ENCODE measurements at places on chromosomes 6 and 20.

DNA sequence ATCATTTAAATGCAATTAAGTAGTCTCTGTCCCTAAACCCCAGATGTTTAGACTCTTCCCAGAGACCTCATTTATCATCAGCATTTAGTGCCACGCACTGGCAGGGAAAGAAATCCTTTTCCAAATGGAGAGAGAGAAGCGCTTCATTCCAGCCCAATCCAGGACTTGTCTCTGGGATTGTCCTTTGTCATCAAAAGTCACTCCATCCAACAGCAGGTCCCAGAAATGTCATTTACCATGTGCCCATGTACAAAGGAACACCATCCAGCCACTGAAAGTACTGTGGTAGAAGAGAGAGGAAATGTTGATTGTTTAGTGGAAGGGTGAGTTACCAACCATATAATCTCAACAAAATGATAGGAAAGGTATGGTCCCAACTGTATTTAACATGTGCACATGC is 66.9 kb upstream of the SMIM28 start:
- DNase-seq: no peak

DNA sequence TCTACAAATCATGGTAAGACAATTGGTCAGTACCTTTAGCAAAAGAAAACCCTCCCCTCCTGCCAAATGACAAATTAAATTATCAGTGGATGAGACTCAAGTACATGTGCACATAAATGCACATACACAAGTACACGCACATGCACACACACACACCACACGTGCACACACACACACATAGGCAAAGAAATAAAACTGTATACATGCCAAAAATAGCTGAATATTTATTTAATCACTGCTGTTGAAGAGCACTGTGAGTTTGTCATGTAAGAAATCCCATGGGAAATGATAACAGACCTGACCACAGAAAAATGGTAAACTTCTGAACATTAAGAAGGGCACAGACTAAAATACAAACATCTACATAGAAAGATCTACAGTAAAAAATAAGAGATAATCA is 46.6 kb upstream of the TNFAIP3 start:
- no peak for DNase-seq

DNA sequence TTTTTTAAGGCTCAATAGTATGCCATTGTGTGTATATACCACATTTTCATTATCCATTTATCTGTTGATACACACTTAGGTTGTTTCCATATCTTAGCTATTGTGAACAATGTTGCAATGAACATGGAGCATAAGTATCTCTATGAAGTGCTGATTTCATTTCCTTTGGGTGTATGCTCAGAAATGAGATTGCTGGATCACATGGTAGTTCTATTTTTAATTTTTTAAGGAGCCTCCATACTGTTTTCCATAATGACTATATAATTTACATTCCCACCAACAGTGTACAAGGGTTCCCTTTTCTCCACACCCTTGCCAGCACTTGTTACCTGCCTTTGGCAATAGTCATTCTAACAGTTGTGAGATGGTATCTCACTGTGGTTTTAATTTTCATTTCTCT is 15.1 kb upstream of the HLA-DOA start:
- no peak for DNase-seq

DNA sequence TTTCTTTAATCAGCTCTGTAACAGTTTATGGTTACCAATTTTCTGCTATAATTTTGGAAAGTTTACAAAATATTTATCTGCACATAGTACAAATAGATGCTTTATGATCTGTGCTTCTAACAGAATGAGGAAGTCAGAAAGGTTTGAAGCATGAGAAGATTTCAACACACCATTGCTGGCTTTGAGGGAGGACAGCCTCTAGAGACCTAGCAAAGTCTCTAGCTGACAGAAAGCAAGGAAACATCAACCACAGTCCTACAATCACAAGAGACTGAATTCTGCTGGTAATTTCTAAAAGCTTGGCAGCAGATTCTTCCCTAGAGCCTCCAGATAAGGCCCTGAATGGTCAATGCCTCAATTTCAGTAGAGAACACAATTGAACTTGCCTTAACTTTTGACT is 750.8 kb upstream of the SLC35B3 start:
- DNase-seq: no peak

DNA sequence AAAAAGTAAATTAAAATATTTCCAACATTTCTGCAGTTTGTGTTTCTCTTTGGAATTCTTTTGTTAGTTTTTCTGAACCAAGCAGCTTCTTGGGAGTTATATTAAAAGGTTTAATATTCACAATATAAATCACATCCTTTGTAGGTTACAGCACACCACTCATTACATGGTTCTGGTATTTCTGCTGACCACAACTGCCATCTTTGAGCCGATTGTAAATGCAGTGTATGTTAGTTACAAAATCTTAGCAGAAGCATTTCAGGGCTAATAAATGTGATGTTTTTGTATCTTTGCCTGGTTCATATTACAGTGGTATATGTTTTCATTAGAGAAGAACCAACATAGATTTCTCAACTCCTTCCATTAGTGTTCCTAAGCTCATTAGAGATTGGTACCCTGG is 19.1 kb upstream of the TSHZ2 start:
- DNase-seq: no peak

- DNase-seq: no peak
Observed at GRCh38 chr6:140671926-140672325, 1297.5 kb upstream of the CITED2 start.

DNA sequence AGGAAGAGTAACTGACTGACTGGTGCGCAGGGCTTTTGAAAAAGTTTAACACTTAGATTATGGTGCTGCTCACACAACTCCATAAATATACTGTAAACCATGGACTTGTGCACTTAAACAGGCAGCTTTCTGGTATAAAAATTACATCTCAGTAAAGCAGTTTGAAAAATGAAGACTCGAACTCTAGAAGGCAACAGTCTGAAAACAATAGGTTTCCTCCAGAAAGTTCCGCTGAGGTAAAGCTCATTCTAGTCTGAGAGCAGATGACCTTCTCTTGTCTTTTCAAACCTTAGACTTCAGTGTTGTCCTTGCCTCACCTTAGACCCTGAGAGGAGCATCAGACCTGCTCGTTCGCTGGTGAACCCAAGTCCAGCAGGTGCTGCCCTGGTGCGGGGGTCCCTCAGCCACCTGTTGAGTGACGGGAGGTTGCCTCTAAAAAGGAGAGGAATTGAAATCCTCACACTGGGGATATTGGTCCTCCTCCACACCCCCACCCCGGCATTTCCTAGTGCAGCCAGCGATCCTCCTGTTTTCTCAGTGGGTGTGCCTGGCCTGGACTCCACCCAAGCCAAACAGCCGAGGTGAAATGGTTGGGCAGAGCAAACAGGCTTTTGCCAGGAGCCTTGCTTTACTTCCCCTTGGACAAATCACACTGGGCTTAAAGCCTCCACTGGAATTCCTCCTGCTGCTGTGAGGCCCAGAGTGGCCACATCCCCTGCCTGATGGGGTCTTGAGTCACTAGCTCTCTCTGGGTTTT is 14.7 kb upstream of the PYGB start:
- peak; percentile 55 for DNase-seq

DNA sequence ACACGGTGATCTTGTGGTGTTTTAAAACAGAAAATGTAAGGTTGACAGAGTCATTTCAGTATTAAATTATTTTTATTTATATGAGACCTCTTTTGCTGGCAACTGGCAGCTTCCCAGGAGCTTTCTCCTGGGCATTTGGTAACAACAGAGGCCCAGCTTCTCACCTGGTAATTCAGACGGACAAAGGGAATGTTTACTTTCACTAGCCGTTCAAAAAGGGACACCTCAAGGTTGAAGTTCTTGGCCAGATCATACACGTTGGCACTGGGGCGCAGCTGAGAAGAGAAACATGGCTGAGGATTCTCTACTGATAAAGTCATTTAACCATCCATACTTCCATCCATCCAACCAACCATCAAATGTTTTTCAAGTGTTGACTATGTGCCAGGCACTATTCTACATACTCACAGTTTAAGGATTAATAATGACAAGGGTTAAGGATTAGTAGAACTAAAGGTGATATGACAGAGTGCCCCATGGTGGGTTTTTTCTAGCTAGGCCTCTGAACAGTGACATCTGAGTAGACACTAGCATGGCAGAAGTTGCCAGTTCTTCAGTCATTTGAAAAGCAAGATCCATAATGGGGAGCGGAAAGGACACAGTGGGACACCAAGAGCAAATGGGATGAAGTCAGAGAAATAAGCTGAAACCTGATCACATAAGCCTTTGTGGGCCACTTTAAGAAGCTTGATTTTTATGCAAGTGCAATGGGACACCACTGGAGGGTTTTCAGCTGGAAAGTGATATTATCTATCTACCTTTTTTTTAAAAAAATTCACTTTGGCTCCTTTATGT is 25.1 kb downstream of the ZNFX1 start:
- peak; percentile 10 for DNase-seq

GRCh38 chr6:437037-437392 is 45.5 kb downstream of the IRF4 start:
- DNase-seq: no peak

DNA sequence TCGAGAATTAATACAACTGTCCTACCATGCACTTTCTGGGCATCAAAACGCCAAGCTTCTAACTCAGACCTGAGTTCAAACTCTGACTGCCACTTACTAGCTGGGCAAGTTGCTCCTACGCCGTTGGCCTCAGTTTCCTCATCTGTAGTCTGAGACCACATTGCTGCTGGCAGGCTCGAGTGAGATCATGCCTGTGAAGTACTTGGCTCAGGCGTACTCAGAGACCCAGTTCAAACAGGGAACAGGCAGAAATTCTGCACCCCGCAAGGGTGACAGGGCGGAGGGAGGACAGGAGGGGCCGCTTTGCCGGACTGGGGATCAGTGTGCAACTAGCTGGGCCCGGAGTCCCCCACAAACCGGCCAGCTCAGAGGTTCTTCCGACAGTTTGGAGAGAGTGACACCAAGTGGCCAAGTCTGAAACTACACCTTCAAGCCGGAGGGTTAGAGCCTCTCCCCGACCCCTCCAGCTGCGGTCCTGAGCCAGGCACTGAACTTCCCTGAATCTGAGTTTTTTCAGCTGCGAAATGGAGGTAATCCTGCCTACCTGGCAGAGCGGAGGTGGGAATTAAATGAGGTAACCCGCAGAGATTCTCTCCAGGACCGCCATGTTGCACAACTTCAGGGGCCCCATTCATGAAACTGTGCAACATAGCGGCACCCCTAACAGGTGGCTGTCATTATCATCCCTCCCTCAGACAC is 46.0 kb upstream of the PTPN1 start:
- peak; percentile 54 for DNase-seq

DNA sequence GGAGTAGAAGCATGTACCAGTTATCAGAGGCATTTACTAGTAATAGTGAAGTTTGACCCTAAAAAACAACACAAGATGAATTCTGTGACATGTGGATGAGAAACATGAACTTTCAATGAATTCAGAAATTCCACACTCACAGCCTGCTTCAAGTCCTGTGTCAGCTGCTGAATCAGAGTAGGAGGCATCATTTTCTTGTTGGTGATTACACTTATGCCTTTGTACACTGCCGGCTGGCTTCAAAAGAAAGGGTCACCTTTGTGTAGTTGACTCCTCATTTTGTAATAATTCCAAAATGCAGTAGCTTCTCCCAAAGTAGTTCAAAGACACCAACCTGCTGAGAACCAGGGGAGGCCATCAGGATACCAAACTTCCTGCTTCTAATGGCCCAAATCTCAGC is 165.5 kb downstream of the BACH2 start:
- no peak for DNase-seq

DNA sequence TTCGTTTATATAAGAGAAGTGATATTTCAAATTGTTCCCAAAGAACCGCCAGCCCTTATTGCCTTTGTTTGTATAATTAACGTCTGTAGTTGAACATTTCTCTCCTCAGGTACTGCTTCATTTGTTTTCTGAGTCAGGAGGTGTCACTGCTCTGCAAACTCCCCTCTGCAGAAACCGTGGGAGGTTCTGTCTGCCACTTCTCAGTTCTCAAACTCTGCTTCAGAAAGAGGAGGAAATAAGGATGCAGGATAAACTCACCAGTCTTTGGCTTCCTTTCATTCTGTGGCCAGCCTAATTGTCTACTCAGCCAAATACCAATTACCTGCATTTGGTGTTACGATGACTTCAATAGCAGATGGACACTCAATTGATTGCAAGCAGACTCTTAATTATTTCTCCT is 149.8 kb downstream of the PAK5 start:
- DNase-seq: peak; percentile 82

GRCh38 chr6:101845172-101845571 is 451.7 kb downstream of the GRIK2 start:
- DNase-seq: no peak

DNA sequence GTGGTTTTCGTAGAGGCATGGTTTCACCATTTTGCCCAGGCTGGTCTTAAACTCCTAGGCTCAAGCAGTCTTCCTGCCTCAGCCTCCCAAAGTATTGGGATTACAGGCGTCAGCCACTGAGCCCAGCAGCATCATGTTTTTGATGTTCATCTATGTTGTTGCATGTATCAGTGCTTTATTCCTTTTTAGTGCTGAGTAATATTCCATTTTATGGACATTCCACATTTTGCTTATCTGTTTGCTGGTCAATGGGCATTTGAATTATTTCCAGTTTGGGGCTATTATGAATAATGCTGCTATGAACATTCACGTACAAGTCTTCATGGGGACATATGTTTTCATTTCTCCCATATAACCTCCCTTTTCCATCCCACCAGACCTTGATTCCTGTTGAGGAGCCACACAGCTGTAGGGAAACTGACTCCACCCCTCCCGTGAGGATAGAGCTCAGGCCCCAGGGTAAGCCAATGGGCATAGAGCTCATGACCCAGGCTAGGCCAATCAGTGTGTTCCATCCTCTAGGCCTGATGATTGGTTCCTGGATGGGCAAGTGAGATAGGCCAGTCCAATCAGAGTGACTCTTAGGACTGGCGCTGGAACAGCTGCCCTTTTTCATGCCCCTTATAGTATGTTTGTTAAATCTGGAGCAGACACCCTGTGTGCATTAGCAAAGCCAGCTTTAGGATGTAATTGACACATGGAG is 49.5 kb downstream of the DLGAP4 start:
- DNase-seq: no peak

DNA sequence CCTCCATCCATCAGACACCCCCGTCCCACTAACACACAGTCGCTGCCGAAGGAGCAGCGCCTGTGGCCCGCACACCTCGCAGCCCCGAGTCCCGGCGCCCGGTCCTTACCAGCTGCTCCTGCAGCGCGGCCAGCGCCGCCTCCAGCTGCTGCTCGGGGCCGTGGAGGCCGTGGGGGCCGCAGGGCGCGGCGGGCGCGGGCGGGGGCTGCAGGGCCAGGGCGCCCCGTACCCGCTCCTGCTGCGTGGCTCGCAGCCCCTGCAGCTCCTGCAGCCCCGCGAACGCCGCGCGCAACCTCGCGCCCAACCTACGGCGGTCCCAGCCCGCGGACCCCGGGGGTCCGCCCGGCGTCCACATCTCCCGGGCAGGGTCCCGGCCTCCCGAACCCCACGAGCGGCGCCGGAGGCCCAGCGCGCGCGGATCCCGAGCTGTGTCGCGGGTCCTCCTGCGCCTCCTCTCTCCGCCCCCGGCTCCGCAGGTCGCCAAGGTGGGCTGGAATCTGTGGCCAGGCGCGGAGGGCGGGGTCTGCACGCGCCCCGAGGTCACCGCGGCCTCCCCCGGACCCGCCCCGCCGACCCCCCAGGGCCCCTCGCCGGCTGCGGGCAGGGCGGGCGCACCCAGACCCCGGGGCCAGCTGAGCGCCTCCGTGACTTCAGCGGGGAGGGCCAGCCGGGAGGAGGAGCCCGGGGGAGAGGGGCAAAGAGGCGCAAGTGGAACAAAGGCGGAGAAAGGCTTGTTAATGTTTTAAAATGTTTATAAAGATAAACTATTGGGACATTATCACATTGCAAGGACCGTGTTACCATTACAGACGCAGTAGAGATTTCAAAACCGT is at the start of gene DACT2:
DACT2 (minus strand) TSS at position 499 of the 833 bp plus-strand sequence; CDS start at position 355, 144 bp downstream.
- DNase-seq: no peak

GRCh38 chr20:55415567-55416142 is 589.7 kb downstream of the CBLN4 start:
- peak; percentile 61 for DNase-seq

GRCh38 chr6:19320111-19320581 is 517.0 kb upstream of the ID4 start:
- DNase-seq: no peak
